ENCODE measurements at places on chromosomes 6 and 20.

DNA sequence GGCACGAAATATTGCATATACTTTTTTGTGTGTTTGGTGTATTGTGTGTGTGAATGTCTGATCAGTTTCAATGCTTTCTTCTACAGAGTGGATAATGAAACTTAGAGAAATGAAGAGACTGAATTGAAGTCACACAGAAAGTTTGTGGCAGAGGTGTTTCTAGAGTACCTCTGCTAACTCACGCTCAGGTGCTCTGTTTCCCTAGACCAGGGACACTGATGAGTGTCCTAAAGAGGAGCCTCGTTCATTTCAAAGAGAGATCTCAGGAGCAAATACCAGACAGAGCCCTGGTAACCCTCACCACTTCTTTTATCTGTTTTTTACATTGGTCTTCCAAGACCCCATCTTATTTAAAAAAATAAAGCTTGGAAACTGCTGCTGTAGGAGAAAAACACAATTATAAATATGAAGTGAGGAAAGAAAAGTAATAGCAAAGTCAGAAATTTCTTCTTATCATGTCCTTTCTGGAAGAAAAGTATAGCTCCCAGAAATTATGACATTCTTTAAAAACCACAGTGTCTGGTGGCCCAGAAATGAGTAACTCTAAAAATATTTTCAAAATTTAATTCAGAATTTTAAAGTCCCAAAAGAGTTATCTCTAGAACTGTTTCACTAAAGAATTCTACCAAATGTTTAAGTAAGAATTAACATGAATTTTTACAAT, 720.6 kb downstream of the RFPL4B start:
- DNase-seq, result no peak

GRCh38 chr6:74311431-74311830, 615.4 kb downstream of the CD109 start:
- DNase-seq, result no peak

- DNase-seq, result no peak
These were observed 58.0 kb upstream of the CD2AP start for GRCh38 chr6:47419621-47420020.

GRCh38 chr6:45758787-45759471, 256.7 kb downstream of the CLIC5 start:
- no peak for DNase-seq

DNA sequence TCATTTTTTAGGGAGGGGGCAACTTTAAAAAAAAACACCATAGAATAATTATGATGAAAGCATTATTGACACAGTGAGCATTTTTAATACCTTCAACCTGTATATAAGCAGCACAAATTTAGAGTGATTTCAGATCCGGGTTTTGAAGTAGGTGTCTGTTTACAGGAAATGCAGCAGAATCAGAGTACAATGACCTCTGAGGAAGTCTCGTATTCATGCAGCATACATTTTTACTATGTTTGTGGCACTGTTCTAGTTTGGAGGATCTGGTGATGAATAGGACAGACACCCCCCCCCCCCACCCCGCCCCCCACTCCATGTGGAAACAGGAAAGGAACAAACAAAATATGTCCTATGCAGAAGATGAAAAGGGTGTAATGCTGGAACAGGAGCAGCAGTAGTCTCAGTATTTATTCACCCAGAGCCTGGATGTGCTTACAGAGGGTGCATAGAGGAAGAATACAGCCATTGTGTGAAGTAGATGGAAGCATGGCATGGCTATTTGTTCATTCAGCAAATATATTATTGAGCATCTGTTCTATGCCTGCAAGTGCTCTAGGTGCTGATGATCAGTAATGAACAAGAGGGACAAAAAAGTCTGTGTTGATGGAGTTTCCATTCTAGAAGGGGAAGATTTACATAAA, 19.7 kb downstream of the VAPB start:
- no peak for DNase-seq

DNA sequence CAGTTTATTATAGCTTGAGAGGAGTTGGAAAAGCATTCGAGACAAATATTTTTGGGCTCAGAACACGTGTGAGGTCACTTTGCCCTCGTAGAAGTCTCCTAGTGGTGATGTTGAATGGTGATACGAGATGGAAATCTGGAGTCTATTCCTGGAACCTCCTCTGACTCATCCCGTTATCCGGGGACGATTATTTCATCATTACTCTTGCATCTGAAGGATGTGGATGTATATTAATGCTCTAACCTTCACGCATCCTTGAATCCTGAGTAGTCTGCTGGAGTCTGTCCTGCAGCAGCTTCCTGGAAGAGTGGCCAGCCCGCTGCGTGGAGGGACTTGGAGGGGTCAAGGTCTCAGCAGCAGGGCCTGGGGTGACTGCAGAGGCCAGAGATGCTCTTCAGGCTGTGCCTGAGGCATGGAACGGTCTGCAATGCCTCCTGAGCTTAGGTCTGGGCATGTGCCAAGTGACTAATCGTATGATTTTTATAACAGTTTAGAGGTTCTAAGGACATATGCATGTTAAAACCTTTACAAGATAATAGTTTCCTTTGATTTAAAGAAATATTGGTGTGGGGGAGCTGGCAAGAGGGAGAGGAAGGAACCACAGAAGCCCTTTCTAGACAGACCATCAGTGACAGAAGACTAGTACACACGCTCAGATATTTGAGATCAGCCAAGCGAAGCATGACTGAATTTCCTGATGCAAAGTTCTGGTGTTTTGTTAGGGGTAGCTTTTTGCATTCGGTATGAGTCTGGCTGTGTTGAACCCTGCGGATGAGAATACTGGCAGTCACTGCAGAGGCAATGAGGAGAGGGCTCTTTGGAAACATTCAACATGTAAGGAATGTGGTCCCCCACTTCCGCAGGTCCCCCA, 400.2 kb downstream of the QKI start:
- no peak for DNase-seq

DNA sequence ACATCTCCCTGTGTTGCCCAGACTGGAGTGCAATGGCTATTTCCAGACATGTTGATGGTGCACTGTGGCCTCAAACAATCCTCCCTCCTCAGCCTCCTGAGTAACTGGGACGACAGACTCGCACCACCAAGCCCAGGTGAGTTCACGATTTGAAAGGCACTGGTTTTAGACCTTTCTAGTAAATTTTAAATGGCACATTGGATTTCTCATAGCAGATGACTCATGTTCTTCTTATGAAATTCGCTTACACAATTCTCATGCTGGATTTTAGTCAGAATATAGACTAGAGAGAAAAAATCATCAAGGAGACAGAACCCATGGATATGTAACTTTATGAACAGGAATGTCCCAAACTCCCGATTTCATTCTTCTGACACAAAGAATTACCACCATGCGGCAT, 18.1 kb upstream of the PXDC1 start:
- no peak for DNase-seq

DNA sequence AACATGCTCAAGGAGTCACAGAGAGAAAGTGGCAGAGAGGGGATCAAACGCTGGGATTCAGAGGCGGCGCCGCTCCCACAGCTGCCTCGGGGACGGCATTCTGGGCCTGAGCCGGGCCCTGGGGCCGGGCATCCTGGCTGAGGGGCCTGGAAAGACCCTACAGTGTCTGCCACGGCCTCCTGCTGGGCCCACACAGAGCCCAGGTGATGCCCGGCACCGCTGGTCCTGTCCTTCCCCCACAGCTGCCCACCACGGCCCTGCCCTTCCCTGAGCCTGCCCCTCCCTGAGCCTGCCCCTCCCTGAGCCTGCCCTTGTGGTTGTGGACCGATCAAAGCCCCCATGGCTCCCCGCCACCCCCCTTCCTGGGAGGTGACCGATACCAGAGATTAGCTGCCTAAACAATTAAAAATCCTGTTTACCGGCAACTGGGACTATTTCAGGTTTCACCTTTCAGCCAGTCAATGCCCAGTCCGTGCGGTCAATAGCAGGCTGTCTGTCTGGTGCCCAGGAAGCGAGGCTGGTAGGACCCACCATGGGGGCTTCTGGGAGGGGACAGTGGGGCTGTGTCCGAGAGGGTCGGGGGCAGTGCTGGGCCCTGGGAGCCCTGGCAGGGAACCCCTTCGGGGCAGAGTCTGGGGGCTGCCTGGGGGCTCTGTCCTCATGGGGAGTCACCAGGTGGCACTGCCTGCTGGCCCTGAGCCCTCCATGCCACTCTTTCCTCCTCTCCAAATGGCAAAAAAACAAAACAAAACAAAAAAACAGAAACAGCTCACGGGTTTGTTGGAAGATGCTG, 55.4 kb upstream of the GATA5 start:
- DNase-seq, result no peak

DNA sequence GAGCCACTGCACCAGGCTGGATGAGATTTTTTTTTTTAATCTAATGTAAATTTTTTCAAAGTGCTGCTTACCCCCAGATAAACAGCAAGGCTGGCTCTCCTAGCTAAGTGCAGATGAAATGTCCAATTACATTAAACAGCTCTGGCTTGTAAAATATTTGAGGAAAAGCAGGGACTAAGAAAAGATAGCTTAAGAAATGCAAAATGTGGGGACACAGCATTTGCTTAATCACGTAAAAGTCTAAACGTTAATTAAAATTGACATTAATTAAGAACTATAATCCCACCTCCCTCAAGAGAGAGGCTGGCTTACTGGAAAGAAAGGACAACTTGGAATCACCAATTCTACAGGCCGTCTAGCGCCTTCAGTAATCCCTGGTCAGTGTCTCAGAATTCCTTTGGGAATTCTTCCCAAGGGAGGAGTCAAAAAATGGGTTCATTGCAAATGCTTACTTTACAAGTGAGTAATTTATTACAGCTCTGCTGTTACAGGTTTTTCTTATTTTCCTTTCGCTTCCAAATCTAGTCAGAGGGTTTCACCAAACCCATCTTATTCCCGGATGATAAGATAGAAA, 13.6 kb upstream of the MARCKS start:
- DNase-seq, result no peak

DNA sequence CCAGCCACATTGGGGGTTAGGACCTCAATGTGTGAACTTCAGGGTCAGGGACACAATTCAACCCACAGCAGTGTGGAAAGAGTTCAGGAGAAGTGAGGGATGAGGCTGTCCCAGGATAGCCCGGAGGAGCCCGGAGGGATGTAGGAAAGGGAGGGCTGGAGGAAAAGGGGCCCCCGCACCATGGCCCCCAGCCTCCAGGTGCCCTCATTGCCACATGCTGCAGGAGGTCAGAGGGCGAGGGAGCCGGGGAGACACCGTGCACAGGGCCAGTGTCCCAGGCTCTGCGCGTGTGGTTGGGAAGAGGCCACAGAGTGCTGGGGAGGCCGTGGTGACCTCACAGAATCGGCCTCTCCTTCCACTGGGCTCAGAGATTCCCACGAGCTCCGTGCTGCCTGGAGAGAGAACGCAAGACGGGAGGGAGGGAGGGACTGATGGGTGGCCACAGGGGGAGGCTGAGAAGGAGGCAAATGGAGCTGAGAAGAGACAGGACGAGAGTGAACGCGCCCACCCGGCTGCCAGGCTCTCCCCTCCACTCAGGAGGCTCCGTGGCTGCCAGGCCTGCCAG, 215.1 kb downstream of the DLL1 start:
- DNase-seq, result peak; percentile 50

- DNase-seq, result no peak
These were observed 7.3 kb downstream of the HBS1L start for GRCh38 chr6:135047336-135047735.

DNA sequence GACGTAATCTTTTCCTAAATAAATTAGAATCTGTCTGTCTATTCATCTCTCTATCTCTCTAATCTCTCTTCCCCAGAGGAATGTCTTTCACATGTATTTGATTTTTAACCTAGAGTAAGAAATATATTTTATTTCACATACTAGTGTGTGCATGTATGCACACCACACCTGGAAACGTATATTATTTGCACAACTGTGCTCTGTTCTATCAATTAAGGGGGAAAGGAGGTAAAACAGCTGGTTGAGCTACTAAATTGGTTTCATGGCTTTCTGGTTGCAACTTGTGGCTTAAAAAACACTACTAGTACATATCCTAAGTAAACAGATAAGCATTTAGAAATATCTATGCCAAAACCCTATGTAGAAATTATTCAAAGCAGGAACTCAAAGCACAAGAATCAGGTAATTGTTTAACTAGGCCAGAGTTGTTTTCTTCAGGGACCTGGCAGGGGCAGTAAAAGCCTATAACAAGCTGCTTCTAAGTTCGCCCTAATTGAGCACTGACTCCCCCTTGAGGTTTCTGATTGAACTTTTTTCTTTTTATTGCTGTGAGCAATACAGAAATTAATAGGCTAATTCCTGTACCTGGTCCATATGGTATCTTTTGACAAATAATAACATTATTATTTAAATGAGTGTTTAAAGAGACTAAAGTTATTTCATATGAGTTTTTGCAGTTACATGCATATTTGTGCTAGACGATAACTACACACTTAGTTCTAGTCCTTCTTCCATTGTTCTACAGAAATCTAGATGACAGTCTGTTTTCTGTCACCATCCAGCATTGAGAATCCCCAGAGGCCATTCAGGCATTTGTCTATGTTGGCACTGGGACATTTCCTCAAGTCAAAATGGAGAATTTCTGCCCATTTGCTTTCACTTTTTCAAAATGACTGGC, 88.6 kb downstream of the MCHR2 start:
- DNase-seq, result no peak

GRCh38 chr6:90435207-90435899, 138.7 kb upstream of the BACH2 start:
- DNase-seq, result no peak

DNA sequence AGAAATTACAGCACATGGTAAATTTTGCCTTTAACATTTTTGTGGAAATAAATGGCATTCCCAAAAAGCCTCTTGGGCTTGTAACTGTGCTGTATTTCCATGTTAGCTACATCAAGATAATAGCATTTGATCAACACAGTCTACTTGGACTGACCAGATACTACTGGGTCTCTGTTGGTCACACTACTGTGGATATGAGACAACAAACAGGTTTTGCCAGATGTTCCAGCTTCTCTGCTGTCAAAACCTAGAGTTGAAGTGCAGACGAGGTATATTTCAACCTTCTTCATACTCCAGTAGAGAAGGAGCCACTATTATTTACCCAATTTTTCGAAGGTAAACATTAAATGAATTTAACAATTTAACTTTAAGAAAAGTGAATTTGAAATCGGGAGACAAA, 284.7 kb upstream of the CITED2 start:
- no peak for DNase-seq

DNA sequence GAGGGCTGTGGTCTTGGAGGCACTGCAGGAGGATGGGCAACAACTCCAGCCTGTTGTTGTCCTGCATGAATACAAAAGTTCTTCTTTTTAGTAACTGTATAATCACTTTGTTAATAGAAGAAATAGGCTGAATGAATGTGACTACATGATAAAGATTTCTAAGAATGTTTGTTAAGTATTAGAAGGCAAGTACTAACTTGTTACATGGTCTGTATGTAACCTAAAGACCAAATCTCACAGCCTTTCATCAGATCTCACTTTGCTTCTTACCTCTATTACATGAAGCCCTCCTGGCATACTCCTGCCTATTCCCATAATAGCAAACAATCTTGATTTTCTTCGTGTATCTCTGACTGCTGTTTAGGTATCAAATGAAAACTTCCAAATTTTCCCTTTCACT, 73.4 kb downstream of the REPS1 start:
- no peak for DNase-seq

- DNase-seq, result no peak
These were observed 26.6 kb downstream of the FOXC1 start for GRCh38 chr6:1636272-1636825.

DNA sequence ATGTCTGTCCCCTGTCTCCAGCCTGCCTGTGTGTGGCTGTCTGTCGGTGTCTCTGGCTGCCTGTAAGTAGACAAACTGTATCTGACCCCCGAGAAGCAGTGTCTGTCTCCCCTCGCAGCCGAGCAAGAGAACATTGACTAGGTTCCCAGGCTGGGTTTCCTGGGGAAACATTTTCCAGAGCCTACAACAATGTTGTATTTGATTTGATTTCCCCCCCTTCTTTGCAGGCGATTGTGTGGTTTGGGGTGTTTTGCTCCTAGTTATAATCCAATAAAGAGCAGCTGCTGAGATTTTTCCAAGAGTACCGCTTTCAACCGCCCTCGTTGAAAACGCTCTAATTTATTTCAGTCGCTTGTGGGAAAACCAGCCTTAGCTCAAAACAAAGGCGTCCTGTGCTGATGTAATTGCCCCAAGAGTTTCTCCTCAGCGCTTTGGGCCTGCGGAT, 92.6 kb downstream of the CDC5L start:
- no peak for DNase-seq
